Retinal pigment epithelial cell (primary cell): ENCODE measurements at places on chromosomes 7 and 10.

DNA sequence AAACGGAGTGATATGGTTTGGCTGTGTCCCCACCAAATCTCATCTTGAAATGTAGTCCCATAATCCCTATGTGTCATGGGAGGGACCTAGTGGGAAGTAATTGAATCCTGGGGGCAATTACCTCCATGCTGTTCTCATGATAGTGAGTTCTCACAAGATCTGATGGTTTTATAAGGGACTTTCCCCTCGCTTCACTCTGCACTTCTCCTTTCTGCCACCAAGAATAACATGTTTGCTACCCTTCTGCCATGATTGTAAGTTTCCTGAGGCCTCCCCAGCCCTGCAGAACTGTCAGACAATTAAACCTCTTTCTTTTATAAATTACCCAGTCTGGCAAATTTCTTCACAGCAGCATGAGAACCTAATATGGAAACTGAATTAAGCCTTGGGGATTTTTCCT, 19.1 kb downstream of the FAM3C start:
- no peak for DNase-seq

GRCh38 chr10:84054743-84055142, 84.6 kb upstream of the GHITM start:
- DNase-seq, result no peak

- DNase-seq, result no peak
These were observed 151.3 kb downstream of the LRRN3 start for GRCh38 chr7:111242141-111242755.

GRCh38 chr10:86535132-86535882, 13.7 kb upstream of the WAPL start:
- no peak for DNase-seq

GRCh38 chr7:43294080-43294630, 181.7 kb downstream of the HECW1 start:
- DNase-seq, result peak; percentile 34

- no peak for DNase-seq
These were observed 165.5 kb downstream of the SNX13 start for GRCh38 chr7:17774716-17775288.

- DNase-seq, result no peak
These were observed 1018.6 kb upstream of the LRRTM3 start for GRCh38 chr10:65907199-65907712.

GRCh38 chr7:78185149-78185745, 386.7 kb downstream of the PHTF2 start:
- DNase-seq, result no peak

DNA sequence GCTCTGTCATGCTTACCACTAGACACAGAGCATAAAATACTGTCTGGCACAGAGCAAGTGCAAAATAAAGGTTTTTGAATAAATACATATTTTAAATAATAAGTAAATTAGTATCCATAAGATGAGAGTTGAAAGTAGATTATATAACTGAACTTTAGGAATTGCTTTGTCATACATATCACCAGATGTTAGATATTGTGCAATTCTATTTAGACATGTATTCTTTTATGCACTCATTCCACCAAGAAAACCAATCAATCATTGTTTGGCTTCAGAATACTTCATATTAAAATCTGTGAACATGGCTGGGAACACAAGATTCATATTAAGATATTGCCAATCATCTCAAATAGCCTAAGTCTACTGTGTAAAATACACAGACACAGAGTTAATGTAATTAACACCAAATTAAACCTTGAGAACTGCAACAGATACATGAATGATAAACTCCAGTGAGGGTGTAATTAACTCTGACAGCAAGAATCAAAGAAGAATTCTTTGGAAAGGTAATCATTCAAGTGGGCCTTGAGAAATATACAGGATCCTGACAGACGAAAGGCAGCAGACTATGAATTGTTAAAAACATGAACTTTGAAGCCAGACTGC, 201.0 kb upstream of the PTN start:
- no peak for DNase-seq
